Stimulated activated CD4-positive, alpha-beta T cell treated with anti-CD3 and anti-CD28 coated beads, Interleukin-15, amount 100 ng/mL, for 1 hour (primary cell): ENCODE measurements at places on chromosomes 7 and 10.

GRCh38 chr10:96044736-96045135, 1.4 kb downstream of the CCNJ start:
- DNase-seq, result no peak

- no peak for DNase-seq
These were observed 52.5 kb upstream of the NRP1 start for GRCh38 chr10:33386926-33387325.

GRCh38 chr10:98655492-98655891, 208.8 kb upstream of the HPS1 start:
- DNase-seq, result no peak

GRCh38 chr7:44935016-44935415, 43.8 kb downstream of the MYO1G start:
- no peak for DNase-seq

- DNase-seq, result no peak
These were observed 14.7 kb downstream of the HSPB1 start for GRCh38 chr7:76316984-76317781.

DNA sequence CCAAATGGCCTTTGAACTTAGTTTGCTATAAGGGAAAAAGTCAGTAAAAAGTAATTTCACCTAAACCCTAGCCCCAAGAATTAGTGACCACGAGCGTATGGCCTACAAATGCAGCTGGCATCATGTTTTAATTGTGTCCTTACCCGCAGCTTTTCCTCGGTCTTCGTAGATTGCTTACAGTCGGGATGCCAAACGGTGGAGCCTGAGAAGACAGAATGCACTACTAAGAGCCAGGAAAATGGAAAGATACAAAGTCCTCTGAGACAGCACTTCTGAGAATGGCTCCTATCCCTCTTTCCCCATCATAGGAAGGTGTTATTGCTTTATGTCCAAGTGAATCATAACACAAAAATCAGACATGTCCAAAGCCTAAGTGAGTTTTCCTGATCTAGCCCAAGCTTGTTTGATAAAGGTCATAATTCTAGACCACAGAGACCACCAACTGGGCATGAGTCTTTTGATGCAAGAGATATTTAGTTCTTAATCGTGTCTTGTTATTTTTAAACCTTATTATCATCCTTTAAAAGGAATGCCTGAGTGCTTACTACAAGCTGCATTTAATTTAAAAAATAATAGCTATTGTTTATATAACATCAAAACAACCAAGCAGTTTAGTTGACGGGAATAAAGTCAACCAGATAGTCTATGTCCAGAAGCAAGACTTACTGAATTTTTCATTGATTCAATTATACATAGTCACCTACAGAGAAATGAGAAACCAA, 83.7 kb upstream of the AFAP1L2 start:
- no peak for DNase-seq
